Fibroblast of villous mesenchyme (primary cell): ENCODE measurements at places on chromosomes 11 and 22.
A peak's percentile ranks its signal among the peaks of the same experiment; 100 is the strongest.

GRCh38 chr22:43777286-43777685, 34.8 kb downstream of the EFCAB6 start:
- peak; percentile 47 for DNase-seq

- peak; percentile 80 for DNase-seq
Measured at GRCh38 chr11:2390725-2391151, 9.8 kb upstream of the TSSC4 start.

- DNase-seq = no peak
Measured at GRCh38 chr22:43953988-43954785, 1.1 kb upstream of the SAMM50 start.

DNA sequence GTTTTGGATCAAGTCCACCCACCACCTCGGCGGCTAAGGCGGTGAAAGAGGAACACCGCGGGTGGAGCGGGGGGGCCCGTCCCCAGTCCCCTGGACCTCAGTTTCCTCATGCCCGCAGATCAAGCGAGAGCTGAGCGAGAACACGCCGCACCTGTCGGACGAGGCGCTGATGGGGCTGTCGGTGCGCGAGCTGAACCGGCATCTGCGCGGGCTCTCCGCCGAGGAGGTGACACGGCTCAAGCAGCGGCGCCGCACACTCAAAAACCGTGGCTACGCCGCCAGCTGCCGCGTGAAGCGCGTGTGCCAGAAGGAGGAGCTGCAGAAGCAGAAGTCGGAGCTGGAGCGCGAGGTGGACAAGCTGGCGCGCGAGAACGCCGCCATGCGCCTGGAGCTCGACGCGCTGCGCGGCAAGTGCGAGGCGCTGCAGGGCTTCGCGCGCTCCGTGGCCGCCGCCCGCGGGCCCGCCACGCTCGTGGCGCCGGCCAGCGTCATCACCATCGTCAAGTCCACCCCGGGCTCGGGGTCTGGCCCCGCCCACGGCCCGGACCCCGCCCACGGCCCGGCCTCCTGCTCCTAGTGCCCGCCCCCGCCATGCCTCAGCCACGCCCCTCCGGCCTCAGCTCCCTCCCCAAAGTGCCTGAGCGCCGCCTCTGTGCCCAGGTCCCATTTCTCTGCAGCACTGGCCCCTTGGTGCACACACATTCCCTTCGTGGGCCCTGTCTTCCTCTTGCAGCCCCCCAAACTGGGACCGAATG, 12.7 kb downstream of the MAFF start:
- DNase-seq = peak; percentile 80

DNA sequence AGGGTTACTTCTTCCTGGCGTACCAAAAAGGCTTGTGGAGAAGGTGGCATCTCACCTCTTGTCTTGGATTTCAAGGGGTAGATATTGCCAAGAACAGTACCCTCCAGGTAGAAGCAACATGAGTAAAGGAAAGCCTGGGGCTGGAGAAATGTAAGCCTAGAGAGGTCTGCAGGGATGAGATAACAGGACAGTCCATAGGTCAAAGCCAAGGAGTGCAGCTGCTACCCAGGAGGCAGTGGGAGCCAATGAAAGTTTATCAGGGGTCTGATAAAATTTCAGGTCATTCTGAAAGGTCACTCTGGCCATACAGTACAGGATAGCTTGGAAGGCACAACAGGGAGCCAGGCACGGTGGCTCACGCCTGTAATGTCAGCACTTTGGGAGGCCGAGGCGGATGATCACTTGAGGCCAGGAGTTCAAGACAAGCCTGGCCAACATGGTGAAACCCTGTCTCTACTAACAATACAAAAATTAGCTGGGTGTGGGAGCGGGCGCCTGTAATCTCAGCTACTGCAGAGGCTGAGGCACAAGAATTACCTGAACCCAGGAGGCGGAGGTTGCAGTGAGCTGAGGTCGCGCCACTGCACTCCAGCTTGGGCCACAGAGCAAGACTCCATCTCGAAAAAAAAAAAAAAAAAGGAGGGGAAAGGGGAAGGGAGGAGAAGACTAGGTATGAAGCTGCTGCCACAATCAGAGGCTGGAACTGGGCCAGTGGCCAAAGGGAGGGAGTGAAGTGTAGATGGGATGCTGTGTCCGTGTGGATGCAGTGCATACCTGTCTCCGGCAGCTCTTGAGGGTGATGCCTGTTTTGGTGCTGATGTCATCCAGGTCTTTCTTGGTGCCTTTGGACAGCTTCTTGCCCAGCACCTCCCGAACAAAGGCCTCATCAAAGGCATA, 1.2 kb downstream of the FIBP start:
- no peak for DNase-seq

GRCh38 chr11:4932751-4933150, 8.6 kb upstream of the OR51G1 start:
- no peak for DNase-seq

- no peak for DNase-seq
Measured at GRCh38 chr22:49015459-49015858, 812.2 kb downstream of the BRD1 start.

DNA sequence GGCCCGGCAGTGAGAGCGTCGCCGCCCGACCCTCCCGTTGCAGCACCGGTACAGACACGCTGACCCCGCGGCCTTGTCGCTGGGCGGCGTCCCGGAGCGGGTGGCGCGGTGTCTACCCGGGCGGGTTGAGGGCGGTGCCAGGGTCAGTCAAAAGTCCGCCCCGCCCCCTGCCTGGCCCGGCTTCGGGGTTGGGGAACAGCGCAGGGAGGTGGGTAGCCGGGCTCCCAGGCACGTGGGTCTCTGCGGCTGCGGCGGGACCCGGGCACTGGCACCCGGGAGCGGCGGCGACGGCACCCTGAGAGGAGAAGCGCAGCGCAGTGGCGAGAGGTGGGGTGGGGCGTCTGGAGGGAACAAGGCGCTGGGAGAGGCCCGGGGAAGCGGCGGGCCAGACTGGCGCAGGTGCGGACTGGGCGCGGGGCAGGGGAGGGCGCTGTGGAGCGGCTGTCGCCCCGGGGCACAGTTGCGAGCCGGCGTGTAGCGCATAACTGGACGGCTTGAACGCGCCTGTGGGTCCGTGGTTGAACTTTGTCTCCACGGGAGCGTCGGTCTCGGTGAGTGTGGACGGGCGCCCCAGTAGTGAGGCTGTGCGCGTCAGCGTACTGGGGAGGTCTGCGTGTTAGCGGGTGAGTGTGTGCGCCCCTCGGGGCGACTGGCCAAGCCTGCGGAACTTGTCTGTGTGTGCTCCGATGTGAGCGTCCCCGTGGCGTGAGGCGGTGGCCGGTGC, at the start of gene P2RY2:
Gene P2RY2, plus strand, starts transcription at position 176 of the 724 bp plus-strand sequence. CDS start 15,879 bp downstream, outside the sequence.
- peak; percentile 23 for DNase-seq

DNA sequence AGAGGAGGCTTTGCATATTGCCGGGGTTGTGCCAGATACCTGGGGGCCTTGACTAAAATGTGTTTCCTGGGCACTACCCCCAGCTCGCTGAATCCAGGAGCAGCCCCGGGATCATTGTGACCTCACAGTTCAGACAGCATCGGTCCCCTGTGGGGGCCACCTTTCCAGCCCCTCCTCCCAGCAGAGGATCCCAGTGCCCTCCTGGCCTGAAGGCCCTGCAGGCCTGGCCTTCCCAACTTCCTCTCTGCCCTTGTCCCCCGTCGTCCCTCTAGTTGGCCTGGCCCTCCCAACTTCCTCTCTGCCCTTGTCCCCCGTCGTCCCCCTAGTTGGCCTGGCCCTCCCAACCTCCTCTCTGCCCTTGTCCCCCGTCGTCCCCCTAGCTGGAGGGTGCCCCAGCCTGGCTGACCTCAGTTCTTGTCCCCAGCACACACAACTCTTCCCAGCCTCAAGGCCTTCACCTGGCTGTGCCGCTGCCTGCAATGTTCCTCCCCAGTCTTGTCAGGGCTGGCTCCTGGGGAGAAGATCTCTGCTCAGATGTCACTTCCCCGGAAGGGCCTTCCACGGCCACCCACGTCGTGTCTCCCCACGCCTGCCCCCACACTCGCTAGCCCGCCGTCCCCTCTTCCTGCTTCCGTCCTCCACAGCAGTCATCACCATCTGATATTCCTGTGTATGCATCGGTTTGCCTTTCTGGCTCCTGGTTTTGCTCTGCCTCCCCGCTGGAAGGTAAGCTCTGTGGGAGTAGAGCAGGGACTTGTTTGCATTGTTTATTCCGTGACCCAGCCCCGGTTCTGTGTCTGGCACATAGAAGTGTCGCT, 12.6 kb upstream of the ANO1 start:
- DNase-seq = no peak

GRCh38 chr22:48494256-48494967, 1333.3 kb downstream of the BRD1 start:
- DNase-seq = no peak

- no peak for DNase-seq
Measured at GRCh38 chr11:11390068-11390771, 37.2 kb upstream of the CSNK2A3 start.

DNA sequence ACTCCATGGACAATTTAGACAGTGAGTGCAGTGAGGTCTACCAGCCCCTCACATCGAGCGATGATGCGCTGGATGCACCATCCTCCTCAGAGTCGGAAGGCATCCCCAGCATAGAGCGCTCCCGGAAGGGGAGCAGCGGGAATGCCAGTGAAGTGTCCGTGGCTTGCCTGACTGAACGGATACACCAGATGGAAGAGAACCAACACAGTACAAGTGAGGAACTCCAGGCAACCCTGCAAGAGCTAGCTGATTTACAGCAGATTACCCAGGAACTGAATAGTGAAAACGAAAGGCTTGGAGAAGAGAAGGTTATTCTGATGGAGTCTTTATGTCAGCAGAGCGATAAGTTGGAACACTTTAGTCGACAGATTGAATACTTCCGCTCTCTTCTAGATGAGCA, 51.4 kb downstream of the SPECC1L start:
- DNase-seq = no peak

DNA sequence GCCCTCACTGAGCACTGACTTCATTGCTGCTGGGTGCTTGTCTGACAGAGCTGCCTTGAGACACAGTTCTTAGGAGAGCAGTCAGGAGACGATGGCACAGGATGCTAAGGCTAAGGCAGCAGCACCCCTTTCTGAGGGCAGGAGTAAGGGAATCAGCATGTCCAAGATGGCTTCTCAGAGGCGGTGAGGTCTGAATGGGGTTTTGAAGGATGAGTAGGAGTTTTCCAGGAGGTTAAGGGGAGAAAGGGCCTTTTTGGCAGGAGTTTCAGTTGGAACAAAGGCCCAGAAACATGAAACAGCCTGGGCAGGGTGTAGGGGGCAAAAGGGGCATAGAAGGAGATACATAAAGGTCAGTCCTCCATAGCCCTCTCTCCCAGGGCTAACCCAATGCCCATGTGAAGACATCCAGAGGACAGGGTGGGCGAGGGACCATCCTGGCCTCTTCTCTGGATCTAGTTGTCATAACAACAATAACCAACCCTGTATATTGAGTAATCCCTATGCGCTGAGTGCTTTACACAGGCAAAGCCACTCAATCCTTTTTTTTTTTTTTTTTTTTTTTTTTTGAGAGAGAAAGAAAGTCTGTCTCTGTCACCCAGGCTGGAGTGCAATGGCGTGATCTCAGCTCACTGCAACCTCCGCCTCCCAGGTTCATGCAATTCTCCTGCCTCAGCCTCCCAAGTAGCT, 19.0 kb downstream of the CYTH4 start:
- no peak for DNase-seq

DNA sequence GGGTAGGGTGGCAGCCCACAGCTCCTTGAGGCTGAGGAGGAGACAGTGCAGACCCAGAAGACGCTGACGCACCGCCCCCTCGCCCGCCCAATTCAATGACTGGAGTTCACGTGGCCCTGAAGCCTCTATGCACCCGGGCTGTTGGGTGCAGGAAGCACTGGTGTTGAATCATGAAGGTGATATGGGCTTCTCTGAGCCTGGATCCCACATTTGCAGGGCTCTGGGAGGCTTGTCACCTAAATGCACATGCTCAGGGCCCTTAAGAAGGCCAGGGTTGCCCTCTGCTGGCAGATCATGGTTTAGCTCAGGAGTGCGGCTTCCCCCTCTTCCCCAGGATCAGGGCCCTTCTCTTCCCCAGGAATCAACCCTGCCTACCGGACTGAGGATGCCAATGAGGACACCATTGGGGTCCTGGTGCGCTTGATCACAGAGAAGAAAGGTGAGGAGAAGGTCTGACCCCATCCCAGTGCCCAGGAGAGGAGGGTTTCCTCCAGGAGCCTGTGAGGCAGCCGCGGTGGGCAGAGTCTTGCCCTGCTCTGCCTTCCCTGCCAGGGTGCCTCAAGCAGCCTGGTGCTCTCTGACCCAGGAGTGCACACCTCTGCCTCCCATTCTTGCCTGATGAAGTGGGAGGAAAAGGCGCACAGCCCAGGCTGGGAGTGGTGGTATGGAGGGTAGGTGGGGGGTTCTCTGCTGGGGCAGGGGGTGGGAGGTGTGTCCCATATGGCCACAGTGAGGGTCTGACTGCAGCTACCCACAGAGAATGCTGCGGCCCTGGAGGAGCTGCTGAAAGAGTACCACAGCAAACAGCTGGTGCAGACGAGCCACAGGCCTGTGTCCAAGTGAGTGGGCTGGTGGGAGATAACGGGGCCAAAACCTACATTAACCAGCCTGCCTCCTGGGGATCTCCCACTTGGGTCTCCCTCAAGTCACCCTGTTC, 17.5 kb downstream of the RELT start:
- peak; percentile 78 for DNase-seq

DNA sequence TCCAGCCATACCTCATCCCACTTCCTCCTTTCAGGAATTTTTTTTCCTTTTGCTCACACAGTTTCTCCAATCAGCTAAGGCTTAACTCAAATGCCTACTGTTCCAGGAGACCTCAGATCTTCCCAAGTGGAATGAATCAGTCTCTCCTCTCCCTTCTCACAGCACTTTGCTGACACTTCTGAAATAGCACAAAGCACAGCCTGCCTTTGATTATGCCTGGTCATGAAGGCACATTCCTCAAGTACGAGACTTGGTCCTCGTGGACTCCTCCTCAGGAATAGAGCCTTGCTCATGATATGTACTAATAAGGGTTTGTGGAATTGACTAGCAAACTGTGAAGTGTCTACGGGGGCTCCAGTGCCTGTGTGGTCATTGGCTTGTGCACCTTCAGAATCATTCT, 176.7 kb upstream of the TENM4 start:
- no peak for DNase-seq

DNA sequence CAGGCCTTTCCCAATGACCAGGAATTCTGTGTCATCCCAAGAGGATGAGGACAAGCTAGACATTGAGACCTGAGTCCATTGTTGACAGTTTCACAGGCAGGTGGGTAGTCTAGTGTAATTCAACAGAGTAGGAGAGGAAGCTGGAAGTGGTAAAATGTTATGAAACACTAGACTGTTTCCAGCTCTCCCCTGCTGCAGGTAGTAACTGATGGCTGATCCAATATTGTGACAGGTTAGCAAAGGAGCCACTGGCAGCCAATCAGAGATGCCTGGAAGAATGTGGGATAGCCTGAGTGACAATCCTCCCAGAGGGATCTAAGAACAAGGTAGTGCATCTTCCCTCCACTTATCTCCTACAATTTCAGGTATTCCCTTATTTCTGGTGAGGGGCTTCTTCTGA, 10.6 kb upstream of the GDPD4 start:
- DNase-seq = no peak
